Hematopoietic multipotent progenitor cell treated with erythropoietin and hydrocortisone succinate and interleukin-3 and kit ligand, for 4 days (in vitro differentiated cells): ENCODE measurements at places on chromosomes 3 and 15.

- DNase-seq = no peak
Measured at GRCh38 chr15:69474291-69474690, 21.7 kb downstream of the RPLP1 start.

GRCh38 chr3:49120438-49121131 is at the start of gene USP19:
USP19 (minus strand) TSS chr3:49120823; CDS start chr3:49119145, 1,678 bp downstream.
- DNase-seq = peak; percentile 98

- no peak for DNase-seq
Measured at GRCh38 chr15:57534281-57534680, 57.4 kb upstream of the MYZAP start.

DNA sequence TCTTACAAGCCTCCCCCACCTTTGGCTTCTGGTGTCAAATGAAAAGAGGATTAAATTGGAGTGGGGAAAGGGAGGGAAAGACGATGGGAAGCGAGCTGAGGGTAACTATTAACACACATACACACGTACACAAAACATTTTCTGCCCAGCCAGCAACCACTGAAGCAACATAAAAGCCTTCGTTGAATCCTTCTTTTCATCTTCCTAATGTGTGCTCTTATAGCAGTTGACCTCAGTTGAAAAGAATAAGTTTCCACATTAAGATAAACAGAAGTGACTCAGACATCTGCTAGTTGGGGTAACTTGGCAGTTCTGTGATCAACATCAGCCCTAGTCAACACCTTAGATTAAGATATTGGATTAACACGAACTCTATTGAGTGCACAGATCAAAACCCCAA is 558.5 kb downstream of the MECOM start:
- peak; percentile 47 for DNase-seq

GRCh38 chr3:182837855-182838454 is 44.7 kb downstream of the ATP11B start:
- DNase-seq = peak; percentile 81

DNA sequence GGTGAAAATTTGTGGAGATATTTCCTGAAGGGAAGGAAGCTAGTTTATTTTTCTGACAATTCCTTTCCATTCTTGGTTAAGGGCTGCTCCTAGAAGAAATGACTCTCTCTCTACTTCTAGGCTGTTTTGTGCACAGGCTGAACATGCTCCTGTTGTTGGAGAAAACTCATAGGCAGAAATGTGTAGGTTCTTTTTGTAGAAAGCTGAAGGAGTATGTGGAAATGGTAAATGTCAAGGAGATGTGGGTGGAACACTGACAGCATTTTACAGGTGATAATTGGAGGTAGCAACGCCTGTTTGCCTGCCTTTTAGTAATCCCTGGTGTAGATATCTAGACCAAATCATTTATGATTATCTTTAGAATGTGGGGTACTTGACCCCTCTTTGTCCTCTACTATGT is 322.2 kb upstream of the TBC1D5 start:
- no peak for DNase-seq

GRCh38 chr3:128588147-128588546 is 62.5 kb downstream of the RPN1 start:
- DNase-seq = peak; percentile 55
